ENCODE measurements at places on chromosomes 1 and 21.

- DNase-seq, result no peak
Observed at GRCh38 chr1:62362926-62363325, 43.7 kb upstream of the KANK4 start.

GRCh38 chr1:22949822-22950331 lies 22.8 kb downstream of the LACTBL1 start:
- no peak for DNase-seq

- DNase-seq, result peak; percentile 24
Observed at GRCh38 chr21:42636520-42637266, 16.7 kb upstream of the PDE9A start.

DNA sequence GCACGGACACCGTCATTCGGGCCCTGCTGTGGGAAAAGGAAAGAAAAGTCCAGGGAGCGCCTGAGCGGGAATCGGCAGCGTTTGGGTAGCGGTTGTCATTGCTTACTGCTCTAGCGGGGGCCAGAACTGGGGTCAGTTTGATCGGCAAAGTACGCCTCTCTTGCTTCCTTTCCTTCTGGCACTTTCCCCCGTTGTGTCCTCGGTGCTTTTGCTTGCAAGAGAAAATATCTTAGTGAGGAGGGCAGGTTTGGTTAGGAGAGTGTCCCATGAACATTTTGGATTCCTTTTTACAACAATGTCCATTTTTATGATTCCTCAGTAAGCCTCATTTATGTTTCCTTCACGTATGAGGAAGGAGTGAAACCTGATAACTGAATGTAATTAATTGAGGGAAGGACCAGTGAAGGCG lies 670 bp downstream of the ST3GAL3 start:
- DNase-seq, result no peak

DNA sequence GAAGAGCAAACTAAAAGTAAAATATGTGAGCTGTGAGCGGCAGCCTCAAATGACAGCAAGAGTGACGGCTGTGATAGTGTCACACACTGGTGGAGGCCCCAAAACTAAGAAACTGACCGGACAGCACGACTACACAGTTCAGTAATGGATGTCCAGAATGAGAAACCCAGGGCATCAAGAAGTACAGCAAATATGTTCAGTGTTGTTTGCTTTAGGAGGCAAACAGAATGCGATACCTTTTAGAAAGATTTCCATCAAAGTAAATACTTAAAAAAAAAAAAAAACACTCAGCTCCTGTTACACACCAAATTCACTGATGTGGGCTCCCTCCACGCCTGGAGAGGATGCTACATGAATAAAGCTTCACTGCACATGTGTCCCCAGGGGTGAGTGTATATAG lies 1.1 kb upstream of the PKP1 start:
- DNase-seq, result no peak

DNA sequence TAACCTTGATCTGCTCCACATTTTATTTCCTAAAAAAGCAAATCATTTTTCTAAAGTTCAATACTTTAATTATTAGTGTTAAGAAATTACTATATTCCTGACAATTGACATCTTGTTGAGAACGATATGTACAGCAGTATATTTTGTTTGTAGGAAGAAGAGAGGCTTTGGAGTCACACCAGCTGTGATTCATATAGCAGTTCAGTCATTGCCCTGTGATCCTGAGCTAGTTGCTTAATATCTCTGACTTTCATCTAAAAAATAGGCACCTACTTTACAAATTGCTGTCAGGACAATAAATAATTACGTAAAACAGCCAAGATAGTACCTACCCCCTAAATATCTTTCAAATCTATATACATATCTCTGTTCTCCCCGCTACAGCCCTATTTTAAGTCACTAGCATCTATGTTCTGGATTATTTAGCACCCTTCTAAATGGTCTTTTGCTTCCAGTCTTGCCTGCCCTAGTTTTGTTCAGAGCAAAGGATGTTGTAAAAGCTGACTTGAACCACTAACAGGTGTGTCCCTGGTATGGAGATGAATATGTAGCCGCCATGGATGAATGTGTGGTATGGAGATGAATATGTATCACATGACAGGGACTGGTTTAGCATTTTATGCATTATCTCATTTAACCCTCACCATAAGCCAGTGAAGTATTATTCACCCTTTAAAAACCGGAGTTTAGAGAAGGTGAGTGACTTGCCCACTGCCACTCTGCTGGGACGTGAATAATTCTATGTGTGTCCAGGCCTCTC lies 42.2 kb downstream of the RNF220 start:
- DNase-seq, result no peak

- DNase-seq, result no peak
Observed at GRCh38 chr1:55005351-55006140, 6.8 kb downstream of the BSND start.

DNA sequence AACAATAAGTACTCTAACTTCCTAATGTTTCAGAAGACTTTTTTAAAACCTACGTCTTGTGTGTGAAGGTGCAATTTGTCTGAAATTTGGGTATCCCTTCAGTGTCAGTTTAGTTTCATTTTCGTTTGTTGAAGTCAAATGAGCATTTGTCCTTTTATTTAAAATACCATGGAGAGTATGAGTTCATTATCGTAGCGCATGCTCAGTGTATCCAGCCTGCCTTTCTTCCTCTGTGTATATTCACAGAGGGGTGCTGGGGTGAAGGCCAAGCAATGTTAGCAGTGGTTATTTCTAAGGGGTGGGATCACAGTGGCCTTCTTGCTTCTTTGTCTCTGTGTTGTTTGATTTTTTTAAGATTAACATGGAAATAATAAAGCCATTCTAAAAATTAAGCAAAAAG lies 43.2 kb downstream of the CNN3 start:
- no peak for DNase-seq

DNA sequence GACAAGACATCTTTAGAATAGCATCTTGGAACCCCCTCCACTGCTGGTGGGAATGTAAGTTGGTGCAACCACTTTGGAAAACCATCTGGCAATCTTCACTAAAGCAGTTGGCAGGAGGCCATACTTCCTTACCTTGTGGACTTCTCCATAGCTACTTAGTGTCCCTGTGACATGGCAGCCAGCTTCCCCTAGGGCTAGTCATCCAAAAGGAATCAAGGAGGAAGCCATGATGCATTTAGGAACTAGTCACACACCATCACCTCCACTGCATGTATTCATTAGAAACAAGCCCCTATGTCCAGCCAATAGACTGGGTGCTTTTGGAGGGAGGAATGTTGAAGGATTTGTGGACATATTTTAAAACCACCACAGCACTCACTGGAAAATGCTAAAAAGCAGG lies 19.9 kb downstream of the MX2 start:
- no peak for DNase-seq

DNA sequence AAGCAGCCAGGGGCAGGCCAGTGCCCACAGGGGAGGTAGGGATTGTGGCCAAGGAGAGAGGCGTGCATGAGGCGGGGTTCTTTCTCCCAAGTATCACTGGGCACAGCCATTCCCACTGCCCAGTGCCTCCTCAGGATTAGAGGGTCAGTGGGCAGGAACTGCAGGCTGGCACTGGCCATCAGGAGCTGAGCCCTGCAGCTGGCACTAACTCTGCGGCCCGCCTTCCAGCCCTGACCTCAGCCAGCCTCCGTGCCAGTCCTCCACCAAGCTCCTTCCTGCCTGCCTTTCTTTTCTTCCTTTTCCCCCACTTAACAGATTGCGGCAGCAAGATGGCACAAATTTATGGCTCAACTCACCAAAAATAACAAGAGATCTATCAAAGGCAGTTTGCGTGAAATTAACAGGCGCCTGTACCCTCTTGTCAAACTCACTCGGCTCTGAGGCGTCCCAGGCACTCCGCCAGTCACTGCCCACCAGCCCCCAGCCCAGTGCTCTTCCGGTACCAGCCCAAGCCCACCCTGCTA lies 11.1 kb downstream of the ADGRB2 start:
- DNase-seq, result no peak

GRCh38 chr1:151720974-151721787 lies at the start of gene RIIAD1:
TSS of gene RIIAD1 (plus strand) at chr1:151721522. CDS start at chr1:151721537, 15 bp downstream.
- DNase-seq, result peak; percentile 28

DNA sequence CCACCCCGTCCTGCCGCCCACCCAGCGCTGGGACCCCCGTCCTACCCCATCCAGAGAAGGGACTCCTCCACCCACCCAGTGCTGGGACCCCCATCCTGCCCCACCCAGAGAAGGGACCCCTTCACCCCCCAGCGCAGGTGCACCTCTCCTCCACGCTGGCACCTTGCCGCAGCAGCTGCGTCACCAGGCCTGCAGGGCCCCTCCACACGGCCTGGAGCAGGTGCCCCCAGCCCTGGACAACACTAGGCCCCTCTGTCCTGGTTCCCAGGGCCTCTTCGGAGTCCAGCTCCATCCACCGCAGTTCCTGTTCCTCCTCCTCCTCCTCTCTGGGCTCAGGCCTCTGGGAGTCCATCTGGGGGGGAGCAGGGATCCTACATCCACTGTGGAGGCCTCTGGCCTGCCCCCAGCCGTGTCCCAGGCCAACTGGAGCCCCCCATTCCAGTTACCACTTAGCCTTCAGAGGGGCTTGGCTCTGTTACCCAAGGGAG lies 378 bp downstream of the ANKRD65 start:
- DNase-seq, result no peak

GRCh38 chr1:156711011-156711817 lies 5.8 kb upstream of the CRABP2 start:
- no peak for DNase-seq

DNA sequence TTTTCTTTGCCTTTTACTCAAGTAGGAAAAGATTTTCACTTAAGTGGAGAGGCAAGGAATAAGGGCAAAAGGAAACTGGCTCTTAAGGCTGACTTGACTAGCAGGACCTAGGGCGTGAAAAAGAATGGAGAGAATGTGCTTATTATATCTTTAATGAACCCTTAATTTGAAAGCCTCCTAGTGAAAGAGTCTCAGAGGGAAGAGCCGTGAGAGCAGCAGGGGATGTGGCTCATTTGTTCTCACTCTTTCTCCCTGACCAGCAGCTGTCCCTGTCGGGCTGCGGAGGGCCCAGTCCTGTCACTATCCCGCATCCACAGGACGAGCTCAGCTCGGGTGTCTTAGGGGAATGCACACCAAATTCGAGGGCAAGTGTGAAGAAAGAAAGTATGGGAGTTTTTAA lies 180.1 kb downstream of the EDEM3 start:
- no peak for DNase-seq

- no peak for DNase-seq
Observed at GRCh38 chr1:108717774-108718316, 5.1 kb downstream of the FNDC7 start.

DNA sequence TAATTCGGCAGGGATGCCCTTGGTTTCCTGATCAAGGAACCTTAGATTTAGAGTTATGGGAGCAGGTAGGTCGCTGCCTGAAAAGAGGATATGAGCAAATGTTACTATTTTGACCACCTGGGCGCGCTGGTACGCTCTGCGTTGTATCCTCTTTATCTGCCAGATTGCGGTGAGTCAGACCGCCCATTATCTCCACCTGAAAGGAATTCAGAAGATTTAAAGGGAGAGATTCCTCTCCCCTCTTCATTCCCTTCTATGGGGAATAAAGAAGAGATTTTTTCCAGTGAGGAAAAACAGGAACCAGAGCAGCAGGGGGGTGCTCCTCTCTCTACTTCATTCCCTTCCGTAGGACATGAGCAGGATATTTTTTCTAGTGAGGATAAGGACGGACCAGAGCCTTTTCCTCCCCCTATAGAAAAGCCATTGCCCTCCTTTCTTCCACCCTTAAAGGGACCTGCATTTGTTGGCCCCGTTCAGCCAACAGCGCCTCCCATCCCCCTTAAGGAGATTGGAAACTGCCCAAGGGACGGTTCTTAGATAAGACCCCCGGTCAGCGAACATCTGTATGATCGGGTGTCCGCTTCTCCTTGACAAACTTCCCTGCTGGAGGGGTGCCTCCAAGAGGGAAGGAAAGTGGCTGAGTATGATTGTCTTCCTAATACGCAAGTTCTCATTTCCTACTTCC lies 34.1 kb downstream of the CLCA1 start:
- no peak for DNase-seq

GRCh38 chr1:182175361-182175931 lies 113.9 kb upstream of the ZNF648 start:
- DNase-seq, result no peak

All from HTR-8/SVneo (cell line).